ENCODE measurements at places on chromosomes 1 and 21.

GRCh38 chr1:206472454-206472853, 2.2 kb downstream of the IKBKE start:
- peak; percentile 34 for DNase-seq

DNA sequence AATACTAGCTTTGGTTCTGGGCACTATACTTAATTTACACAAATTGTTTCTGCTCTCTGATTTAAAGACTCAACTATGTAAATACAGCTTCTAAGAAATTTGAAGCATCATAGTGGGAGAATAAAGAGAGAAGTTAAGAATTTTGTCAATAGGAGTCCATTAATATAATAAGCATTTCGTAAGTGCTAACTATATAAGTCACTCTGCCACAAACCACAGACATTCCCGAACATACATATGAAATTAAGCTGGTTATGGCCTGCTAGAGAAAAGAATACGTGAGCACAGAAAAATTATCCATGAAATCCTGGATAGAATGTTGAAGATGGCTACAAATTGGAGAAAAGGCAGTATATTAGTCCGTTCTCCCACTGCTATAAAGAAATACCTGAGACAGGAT, 526.2 kb downstream of the MRPL39 start:
- DNase-seq, result no peak

GRCh38 chr1:204172404-204173029, 6.4 kb upstream of the REN start:
- DNase-seq, result no peak

DNA sequence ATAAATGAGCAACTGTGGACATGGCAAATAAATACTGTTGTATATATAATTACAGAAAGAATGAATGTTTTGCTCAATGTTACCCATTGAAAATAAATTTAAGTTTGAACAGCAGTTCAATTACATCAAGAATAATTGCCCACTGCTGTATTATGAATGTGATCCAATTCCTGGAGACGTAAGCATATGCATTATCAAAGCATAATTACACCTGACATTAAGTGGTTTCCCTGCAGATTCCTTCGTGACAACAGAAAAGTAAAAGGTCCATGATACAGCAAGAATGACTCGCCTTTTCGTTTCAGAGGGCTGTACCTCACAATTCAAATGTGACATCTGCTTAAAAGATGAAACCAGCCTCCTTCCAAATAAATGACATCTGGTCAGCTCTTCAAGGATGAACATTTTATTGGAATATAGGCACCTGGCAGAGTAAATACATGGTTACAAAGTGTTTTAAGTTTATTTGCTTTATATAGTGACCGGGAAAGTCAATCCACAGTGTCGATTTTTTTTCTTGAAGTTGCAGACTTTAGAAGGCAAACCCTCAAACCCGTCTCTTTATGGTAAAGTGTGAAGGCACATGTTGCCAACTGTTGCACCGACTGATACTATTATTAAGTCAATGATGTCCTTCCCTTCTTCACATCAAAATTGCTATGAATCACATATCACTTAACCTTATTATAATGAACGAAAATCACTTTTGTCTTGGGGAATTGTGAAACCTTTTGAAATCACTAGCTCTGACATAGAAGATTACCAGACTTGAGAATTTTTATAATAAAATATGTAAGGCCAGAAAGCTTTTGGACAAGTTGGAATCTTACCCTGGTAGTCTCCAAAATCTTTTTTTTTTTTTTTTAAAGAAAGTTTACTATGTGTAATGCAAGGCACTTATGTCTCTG, 36.2 kb upstream of the EDEM3 start:
- no peak for DNase-seq

DNA sequence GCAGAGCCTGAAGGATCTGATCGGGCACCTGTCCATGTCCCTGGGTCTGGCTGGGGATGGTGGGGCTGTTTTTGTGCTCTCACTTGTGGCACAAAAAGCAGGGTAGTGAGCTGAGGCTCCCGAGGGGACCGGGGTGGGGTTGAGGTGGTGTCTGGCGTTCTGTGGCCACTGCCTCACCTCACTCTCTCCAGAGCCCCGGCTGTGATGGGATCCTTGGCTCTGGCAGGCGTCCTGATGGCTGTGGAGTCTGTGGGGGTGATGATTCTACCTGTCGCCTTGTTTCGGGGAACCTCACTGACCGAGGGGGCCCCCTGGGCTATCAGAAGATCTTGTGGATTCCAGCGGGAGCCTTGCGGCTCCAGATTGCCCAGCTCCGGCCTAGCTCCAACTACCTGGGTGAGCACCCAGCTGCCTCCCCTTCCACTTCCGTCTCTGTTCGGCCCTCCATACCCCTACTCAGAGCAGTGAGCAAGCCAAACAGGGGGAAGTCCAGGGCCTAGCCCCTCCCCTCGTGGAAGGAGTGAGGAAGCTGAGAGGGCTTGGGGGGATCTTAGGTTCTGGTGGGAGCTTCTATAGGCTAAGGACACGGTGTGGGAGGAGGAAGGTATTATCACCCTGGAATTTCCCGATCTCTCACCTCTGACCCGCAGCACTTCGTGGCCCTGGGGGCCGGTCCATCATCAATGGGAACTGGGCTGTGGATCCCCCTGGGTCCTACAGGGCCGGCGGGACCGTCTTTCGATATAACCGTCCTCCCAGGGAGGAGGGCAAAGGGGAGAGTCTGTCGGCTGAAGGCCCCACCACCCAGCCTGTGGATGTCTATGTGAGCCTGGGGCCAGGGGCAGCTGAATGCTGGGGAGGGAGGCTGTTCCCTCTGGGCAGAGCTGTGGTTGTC, 7.0 kb downstream of the ADAMTSL4 start:
- DNase-seq, result no peak

DNA sequence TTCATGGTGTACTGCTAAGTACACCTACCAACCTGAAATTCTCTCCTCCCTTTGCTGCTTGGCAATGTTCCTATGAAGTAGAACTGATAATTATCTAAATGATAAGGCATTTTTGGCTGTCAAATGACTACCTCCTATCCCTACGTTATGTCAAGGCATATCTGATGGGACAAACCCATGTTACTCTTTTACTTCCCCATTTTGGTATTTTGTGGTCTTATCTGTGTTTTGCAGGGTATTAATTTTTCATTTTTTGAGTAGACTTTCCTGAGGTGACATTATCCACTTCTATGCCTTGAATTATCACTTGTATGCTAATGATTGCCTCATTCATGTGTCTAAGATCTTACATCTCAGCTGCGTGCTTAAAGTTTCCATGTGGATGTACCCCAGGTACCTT, 499.6 kb upstream of the B3GALT2 start:
- DNase-seq, result no peak

DNA sequence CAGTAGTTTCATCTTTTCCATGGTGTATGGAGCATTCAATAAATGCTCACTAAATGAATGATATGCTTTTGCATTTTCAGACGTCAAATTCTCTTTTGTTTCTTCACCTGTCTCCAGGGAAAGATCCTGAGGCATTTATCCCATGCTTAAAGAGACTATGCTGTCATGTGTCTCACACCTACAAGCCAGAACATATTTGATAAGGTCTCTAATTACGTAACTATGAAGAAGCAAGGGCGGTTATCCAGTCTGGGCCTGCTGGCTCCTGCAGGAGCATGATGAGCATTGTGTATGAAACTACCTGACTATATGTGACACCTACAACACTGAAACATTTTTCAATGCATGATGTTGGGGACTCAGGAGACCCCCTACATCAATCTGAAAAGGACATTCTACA, 51.8 kb downstream of the FBXO42 start:
- no peak for DNase-seq

Data from CD4-positive, alpha-beta T cell treated with Interleukin-15 for 4 hours (primary cell).